IMR-90 (cell line): ENCODE measurements at places on chromosomes 3 and 15. TPM values are rescaled to one million over a fixed set of nuclear protein-coding genes. Genes with fewer than 3 reads are reported as not detected.

DNA sequence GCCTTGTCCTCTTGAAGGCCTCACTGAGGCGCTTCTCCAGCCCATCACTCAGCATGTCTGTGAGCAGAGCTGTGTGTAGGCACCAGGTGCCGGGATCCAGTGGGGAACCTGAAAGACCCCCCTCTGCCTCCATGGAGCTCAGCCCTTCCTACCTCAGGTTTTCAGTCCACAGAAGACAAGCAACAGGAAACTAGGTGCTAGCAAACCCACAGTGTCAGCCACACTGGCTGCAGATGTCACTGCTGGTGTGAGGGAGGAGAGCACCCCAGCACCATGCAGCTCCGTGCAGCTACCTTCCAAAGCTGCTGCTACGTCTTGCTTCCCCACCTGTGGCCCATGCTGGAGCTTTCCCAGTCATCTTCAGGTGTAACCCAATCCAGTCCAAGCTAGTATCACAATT is 17.9 kb downstream of the PSTPIP1 start:
- DNase-seq, result no peak

DNA sequence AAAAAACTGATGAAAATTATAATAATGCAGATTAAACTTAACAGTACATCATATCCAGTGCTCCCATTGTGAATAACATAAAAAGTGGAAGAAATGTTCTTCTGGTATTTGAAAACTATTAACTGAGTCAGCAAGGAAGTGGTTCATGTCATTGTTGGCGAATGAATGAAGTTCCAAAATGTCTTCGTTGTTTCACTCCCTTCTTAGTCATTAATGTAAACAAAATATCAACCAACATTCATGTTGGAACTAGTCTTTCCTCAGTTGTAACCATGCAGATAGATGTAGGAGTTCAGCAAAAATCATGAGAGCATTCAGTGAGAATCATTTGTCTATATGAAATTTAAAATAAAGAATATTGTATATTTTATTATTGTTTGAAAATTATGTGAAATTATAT is 44.1 kb upstream of the ICE2 start:
- DNase-seq, result peak; percentile 80

DNA sequence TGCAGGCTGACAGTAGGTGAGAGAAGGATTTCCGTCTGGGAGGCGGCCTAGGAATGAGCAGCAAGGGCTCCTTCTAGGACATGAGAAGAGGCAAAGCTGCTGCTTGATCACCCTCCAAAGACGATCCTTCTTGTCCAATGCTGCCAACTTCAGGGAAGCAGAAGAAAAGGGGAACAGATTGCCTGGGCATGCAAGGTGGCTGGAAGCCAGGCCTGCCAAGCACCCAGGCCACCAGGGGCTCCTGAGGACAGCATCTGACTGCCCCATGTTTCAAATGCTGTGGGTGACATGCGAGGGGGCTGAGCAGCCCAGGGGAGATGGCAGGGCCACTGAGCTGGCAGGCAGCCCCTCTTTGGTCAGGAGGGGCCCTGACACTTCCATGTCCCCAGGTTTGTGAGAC is 3.3 kb upstream of the GRIP2 start:
- DNase-seq, result no peak

DNA sequence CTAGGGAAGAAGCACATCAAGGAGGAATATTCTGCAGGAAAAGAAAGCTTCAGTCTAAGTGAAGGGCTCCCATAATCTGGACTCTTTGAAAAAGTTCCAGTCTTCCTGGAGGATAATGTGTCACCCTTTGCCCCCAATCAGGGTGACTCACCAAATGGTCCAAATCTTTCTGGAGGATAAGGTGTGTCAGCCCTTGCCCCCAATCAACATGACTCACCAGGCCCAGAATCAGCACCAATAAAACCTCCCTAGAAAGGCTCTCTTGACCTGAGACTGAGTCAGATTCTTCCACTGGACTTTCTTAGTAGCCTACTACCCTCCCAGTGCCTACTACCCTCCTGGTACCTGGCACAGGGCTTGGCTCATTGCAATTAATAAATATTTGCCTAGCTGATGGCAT is 9.5 kb upstream of the ARL14 start:
- DNase-seq, result peak; percentile 81

- peak; percentile 80 for DNase-seq
Measured at GRCh38 chr3:65785065-65785645, 253.6 kb downstream of the MAGI1 start.

DNA sequence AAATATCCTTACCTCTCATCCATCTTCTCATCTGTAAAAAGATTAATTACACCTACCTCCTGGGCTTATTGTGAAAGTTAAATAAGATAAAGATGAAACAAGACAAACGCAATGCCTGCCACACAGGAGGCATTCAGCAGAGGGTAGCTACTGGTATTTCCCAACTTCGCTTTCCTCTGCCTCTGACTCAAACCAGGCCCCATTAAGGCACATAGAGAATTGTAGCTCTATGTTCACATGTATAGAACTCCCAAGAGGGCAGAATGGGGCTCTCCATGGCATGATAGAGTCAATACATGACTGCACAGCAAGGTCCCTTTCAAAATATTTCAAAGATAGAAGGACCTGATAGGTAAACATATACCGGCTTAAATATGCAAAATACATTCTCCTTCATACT is 1.4 kb downstream of the LYSMD2 start:
- no peak for DNase-seq

GRCh38 chr3:195540511-195540910 is 2.6 kb downstream of the PPP1R2 start:
- DNase-seq, result no peak

DNA sequence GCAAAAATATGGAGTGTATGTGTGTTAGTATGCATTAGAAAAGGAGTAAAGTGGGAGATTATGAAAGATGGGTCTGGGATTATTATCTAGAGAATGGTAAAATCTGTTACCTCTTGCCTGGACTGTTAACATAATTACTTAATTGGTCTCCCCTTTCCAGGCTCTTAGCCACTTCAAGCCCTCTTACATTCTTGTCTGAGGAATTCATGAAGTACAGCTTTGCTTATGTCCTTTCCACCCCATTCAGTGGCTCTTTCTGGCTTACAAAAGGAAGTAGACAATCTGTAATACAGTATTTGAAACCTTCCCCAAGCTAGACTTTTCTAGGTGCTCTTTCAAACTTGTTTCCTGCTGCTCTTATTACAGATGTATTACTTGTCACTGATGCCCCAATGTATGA is 129.8 kb downstream of the MBNL1 start:
- no peak for DNase-seq

DNA sequence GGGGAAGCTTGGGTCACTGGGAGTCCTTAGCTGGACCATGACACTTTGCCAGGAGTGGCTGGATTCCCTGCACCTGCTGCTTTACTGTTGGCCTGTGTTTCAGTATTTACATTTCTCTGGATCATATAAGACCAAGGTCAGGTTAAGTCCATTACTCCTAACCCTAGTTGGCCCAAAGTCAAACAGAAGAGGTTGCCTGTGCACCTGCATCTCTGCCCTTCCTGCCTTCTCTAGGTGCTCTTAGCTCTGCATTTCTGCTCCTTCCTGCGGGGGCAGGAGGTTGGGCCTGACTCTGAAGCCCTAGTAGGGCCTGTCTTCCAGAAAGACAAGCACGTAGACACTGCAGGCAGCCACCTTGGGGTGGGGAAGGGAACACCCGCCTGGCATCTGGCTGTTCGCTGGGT is 124.3 kb downstream of the RPLP1 start:
- no peak for DNase-seq

- DNase-seq, result no peak
Measured at GRCh38 chr15:64942356-64942755, 30.7 kb downstream of the ANKDD1A start.

- peak; percentile 29 for DNase-seq
Measured at GRCh38 chr3:189712906-189713483, 81.8 kb downstream of the TP63 start.

DNA sequence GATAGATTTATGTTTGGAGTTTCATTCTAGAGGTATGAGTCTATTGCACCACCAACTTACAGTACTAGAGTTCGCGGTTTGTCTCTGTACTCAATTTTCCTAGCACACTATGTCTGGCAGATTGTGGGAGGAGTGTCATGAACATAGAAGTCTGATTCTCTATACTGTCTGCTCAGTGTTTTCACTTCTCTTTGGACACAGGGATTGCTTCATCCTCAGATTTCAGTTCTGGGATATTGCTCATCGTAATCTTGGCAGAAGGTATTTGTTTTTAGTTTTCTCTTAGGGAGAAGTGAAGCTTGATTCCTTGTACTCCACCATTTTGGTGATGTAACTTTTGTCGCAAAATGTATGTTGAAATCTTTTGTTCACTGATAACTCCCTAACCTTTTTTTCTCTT is 27.8 kb upstream of the AZI2 start:
- DNase-seq, result peak; percentile 72

DNA sequence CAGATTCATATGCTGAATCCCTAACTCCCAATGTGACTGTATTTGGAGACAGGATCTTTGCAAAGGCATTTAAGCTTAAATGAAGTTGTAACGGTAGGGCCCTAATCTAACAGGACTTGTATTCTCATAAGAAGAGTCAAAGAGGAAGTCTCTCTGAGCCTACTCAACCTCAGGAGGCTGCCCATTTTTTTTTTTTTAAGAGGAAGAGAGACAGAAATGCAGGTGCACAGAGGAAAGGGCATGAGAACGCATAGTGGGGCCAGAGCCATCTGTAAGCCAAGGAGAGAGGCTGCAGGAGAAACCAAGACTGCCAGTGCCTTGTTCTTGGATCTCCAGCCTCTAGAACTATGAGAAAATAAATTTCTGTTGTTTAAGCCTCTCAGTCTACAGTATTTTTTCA is 28.4 kb downstream of the ZNF860 start:
- DNase-seq, result no peak

- DNase-seq, result no peak
Measured at GRCh38 chr15:27088584-27089232, 117.7 kb downstream of the GABRG3 start.

DNA sequence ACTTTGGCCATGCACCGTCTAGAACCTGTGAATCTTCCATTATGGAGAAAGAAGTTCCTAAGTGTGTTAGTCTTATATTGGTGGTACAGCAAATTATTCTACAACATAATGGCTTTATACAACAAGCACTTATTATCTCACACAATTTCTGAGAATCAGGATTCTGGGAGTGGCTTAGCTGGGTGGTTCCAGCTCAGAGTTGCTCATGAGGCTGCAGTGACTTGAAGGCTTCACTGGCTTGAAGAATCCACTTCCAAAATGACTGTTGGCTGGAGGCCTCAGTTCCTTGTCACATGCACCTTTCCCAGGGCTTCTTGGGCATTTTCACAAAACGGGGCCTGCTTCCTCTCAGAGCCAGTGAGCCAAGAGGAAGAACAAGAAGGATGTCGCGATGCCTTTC is 82.3 kb upstream of the RNF7 start:
- no peak for DNase-seq

GRCh38 chr3:127473244-127474024 is 117.1 kb downstream of the TPRA1 start:
- no peak for DNase-seq

GRCh38 chr3:157566596-157566995 is 63.4 kb upstream of the VEPH1 start:
- no peak for DNase-seq

ENTPD3 gene
- not detected in 2 replicates for polyA plus RNA-seq

PCYT1A gene
- polyA plus RNA-seq, result 56.5 and 62.8 TPM in 2 replicates

CLSTN2 gene
- polyA plus RNA-seq, result 0.07 TPM in 2 replicates

PSTPIP1 gene
- 0.83 and 1.1 TPM in 2 replicates for polyA plus RNA-seq

COLQ gene
- 0.65 and 1.0 TPM in 2 replicates for polyA plus RNA-seq

CHRM5 gene
- 0.03 and 0.04 TPM in 2 replicates for polyA plus RNA-seq

MITF gene
- polyA plus RNA-seq, result 5.4 and 6.5 TPM in 2 replicates

IGSF10 gene
- 0.03 and 0.07 TPM in 2 replicates for polyA plus RNA-seq

SMCO1 gene
- not detected in 2 replicates for polyA plus RNA-seq

SNX1 gene
- 72.3 and 75.9 TPM in 2 replicates for polyA plus RNA-seq

CCDC9B gene
- 26.0 and 30.9 TPM in 2 replicates for polyA plus RNA-seq

KBTBD13 gene
- not detected in 2 replicates for polyA plus RNA-seq

GADL1 gene
- polyA plus RNA-seq, result not detected in 2 replicates

ERC2 gene
- polyA plus RNA-seq, result 0.14 and 0.17 TPM in 2 replicates

GOLGA6L2 gene
- not detected in 2 replicates for polyA plus RNA-seq

RNF123 gene
- 37.7 and 45.6 TPM in 2 replicates for polyA plus RNA-seq

TMEM42 gene
- polyA plus RNA-seq, result 23.7 and 24.7 TPM in 2 replicates
